ENCODE measurements at places on chromosomes 4 and X. TPM values are rescaled to one million over a fixed set of nuclear protein-coding genes. Genes with fewer than 3 reads are reported as not detected.

Gene RNF128
- 1.5 TPM for total RNA-seq

Gene HSFX3
- not detected for total RNA-seq

Gene CXCR3
- total RNA-seq = not detected

Gene ADGRA3
- 21.6 TPM for total RNA-seq

Gene GLUD2
- total RNA-seq = 2.0 TPM

Gene SERPINA7
- total RNA-seq = not detected

Gene FGFR3
- total RNA-seq = 0.25 TPM

Gene PNCK
- 1.2 TPM for total RNA-seq

Gene SNCA
- total RNA-seq = 21.2 TPM

Gene RRAGB
- 11.8 TPM for total RNA-seq

Gene SATL1
- total RNA-seq = under 0.01 TPM

Gene PAGE5
- total RNA-seq = not detected

Gene RAPGEF2
- 39.8 TPM for total RNA-seq

Gene ZNF185
- total RNA-seq = 4.3 TPM

Gene DRD5
- total RNA-seq = not detected

Gene ACSL1
- 55.5 TPM for total RNA-seq

Gene HTR2C
- total RNA-seq = under 0.01 TPM

Gene AMBN
- not detected for total RNA-seq

Gene OTUD6A
- under 0.01 TPM for total RNA-seq

Gene P2RY4
- total RNA-seq = not detected

Gene DUSP21
- not detected for total RNA-seq

Gene COL25A1
- total RNA-seq = 0.11 TPM

Gene TLR1
- 2.5 TPM for total RNA-seq

Gene CWH43
- 0.12 TPM for total RNA-seq

Gene TLR8
- not detected for total RNA-seq

Gene SOX3
- total RNA-seq = not detected

Gene ENAM
- under 0.01 TPM for total RNA-seq

Gene TRIM60
- not detected for total RNA-seq

Gene HPSE
- total RNA-seq = 0.75 TPM

Gene BEND2
- not detected for total RNA-seq

Gene IL21
- total RNA-seq = not detected

Gene PUDP
- 11.5 TPM for total RNA-seq

Gene NPY1R
- total RNA-seq = under 0.01 TPM
